ENCODE measurements at places on chromosomes 12 and 14.

- peak; percentile 93 for DNase-seq
Measured at GRCh38 chr12:59452259-59452658, 143.6 kb upstream of the SLC16A7 start.

GRCh38 chr12:19288603-19289244 lies 150.6 kb upstream of the AEBP2 start:
- DNase-seq, result peak; percentile 44

GRCh38 chr12:120886199-120887018 lies 17.7 kb downstream of the SPPL3 start:
- no peak for DNase-seq

DNA sequence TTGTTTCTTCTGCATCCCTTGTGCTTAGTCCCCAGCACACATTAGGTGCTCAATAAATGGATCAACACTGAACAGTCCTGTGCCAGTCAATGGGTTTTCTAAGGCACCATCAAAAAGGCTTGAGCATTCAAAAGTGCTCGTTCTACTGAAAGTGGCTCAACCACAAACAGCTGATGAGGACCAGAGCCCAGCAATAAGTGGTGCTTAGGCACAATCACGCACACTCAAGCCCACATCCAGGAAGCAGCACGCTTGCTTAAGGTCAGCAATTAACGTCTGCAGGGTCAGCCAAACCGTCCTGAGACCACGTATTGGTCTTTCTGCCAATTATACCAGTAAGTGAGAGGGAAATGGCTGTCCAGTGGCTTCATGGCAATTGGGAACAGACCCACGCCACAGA lies 56.5 kb downstream of the PRIMA1 start:
- no peak for DNase-seq

DNA sequence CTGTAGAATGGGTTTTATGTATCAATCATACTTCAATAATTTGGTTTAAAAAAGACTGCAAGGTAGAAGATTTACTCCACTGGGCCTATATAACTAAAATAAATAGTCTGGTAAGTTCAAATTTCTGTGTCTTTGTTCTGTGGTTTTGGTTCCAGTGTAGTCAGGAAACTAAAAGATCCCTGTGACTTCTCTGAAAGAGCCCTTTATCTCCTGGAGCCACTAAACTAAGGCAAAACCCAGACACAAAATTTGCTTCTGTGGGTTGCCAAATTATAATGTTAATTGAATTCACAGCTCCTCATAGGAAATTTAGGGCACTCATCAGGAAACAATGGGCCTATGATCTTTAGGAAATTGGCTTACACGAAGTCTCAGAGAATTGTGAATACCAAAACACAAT lies 1038.4 kb downstream of the GALC start:
- no peak for DNase-seq

GRCh38 chr12:64053117-64053516 lies 169.0 kb downstream of the KICS2 start:
- DNase-seq, result no peak

GRCh38 chr12:110314308-110314707 lies 33.3 kb downstream of the ATP2A2 start:
- DNase-seq, result peak; percentile 87

DNA sequence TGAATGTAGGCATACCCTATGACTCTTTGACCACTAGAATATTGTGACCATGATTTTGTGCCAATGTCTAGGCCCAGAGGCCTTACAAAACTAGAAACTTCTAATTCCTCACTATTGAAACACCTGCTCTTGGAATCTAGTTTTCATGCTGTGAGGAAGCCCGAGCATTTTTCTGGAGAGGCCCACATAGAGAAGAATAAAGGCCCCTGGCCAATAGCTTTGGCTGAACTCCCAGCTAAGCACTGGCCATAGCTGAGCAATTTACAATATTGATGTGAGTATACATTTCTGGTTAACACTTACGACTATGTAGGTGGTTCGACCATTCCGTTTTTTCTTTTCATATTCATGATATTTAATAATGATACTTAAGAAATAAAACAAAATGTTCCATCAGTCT lies 190.3 kb downstream of the KCNH5 start:
- no peak for DNase-seq

- no peak for DNase-seq
Measured at GRCh38 chr12:5507944-5508343, 76.0 kb downstream of the NTF3 start.

- DNase-seq, result peak; percentile 15
Measured at GRCh38 chr12:51217133-51217967, 512 bp downstream of the POU6F1 start.

DNA sequence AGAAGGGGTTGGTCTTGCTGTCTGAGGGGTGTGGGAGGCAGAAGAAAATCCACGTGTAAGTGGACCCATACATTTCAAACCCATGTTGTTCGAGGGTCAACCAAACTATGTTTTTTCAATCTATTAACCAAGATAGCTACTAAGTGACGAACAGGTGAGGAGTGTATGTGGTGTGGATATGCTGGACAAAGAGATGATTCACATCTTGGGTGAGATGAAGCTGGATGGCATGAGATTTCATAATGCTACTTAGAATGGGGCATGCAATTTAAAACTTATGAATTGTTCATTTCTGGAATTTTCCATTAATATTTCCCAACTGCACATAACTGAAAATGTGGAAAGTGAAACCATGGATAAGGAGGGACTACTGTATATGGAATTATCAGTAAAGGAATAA lies 17.9 kb upstream of the KTN1 start:
- DNase-seq, result no peak

GRCh38 chr12:55762646-55763045 lies 19.7 kb downstream of the GDF11 start:
- no peak for DNase-seq

DNA sequence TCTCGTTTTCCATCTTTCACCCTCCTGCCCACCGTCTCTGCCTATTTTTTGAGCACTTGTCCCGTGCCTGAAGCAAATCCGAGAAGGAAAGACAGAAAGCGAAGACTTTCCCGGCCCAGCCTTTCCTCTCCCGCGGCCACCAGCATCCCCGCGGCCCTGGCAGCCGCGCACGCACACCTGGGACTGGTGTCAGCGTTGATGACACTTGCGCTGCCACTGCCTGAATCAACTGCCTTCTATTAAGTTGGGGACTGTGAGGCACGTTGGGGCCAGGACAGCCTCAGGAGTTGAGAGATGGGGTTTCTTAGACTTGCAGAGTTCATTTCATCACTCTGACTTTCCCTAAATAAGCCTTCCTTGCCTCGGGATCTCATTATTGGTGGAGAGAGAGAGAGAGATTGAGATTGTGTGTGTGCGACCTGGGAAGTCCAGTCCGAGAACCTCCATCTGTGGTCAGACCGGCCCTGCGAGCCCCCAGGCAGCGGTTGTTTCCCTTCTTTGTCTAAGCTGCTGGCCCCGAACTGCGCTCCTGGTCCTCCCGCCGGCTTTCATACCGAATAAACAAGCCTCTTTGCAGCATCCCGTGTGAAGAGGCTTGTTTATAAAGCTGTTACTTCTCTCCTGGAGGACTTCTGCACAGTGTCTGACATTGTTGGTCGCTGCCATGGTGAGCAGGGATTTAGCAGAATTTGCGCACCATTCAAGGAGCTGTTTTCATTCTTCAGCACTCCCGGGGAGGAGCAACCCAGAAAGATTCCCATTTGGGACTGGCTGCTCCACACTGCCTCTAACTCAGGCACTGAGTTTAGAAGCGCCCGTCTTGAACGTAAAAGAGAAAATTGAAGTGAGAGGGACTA lies 1.5 kb downstream of the PDZRN4 start:
- DNase-seq, result no peak

DNA sequence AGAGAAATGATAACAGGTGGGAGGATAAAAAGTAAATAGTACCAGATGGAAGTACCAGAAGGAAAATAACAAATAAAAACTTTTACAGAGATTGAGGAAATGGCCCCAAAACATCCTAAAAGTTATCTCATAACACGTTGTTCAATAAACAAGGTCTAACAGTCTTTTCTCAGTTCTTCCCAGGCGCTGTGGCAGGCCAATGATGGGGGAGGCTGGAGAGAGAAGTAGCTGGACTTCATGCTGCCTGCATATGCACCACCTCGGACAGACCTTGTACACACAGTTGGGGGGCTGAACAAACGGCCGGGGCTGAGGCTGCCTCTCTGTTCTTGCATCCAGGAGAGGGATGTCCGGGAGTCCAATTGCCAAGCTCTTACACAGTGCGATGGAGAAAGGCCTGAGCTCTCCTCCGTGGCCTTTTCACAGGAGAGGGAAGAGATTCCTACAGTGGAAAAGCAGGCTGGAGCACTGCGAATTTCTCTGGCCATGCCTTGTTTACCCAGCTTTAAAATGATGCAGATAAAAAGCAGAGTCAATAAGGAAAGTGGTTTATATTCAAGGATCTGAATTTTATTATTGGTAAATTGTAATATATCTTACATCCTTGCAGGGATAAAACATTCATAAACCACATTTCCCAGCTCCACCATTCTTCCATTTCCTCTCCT lies 109.8 kb downstream of the PHLDA1 start:
- no peak for DNase-seq

GRCh38 chr12:82242729-82243128 lies 115.5 kb downstream of the CCDC59 start:
- no peak for DNase-seq

DNA sequence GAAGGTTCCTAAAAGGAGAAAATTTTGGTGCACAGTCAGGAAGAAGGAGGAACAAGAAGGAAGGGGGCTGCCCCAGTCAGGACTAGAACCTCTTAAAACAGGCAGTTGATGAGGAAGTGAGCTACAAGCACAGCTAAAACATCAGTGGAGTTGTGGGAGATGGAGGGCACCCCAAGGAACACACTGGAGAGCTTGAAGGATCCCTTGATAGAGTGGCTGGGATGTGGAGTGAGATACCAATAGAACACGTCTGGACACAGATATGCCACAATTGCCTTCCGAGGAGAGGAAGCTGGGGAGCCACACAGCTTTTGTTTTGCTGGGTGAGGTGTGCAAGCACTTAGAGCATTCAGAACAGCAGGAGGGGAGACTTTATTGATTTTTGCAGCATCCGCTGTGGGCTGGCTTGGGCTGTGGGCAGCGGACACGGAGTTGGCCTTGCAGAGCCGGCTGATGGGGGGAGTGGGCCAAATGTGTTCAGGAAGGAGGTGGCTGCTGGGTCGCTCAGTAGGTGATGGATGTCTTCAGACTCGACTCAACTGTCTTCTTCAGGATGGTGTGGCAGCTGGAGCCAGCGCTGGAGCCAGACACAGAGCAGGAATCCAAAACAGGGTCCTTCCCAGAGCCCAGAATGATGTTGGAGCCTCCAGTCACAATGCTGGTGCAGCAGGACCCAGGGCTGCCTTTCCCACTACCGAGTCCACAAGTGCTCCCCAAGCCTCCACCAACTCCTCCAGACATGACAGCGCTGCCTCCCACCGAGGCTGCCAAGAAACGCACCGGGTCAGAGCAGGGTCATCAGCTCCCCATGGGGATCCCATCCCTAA lies 4.7 kb upstream of the KRT79 start:
- DNase-seq, result no peak

DNA sequence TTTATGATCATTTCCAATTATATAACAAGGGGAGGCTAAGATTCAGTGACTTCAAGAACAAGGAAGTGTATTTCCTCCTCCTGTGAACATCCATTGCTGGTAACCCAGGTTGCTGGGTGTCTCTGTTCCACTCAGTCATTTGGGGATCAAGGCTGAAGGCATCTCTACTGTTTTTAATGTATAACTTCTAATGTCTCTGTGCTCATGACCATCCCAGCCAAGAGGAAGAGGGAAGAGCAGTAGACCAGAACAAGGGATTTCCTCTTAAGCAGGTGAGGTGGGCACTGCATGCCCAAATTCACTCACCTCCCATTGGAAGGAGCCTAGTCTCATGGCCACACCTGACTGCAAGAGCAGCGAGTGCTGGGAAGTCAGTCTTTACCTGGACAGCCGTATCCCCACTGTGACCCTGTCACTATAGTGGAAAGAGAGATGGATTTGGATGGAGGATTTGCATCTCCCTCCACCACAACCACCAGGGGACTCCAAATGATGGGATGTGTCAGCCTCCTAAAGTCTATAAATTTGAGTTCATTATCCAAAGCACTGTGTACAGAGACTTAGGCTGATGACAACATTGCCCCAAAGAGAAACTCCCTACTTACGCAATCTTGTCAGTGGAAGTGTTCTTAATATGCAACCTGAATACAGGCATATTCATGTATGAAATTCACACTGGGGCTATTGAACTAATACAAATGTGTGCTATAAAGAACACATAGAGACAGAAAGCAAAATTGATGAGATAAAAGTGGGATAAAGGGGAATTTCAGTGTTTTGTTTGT lies 368.7 kb downstream of the TMEM132D start:
- DNase-seq, result no peak

DNA sequence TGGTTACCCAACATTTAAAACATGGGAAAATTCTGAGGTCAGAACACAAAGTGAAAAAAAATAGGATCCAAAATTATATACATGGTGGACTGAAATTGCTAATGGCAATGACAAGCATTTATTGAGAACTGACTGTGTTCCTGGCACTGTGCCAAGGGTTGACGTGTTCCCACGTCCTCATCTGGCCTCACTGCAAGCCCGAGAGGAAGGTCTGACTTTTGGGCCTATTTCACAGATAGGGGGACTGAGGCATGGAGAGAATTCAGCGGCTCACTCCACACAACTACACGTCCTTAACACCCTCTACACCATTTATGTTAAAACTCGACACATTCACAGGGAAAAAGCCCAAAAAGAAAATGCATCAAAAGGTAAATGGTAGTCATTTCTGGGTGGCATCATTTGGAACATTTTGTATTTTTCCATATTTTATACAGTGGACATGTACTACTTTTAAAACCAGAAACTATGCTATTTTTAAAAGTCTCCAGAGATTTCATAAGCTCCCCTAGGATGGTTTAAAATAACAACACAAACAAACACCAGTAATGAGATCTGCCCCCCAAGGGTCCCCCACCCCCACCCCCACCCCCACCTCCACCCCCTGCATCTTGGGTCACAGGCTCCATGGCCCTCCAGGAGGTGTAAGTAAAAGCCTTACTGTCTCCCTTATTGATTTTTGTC lies 27.7 kb downstream of the CLMN start:
- peak; percentile 59 for DNase-seq

DNA sequence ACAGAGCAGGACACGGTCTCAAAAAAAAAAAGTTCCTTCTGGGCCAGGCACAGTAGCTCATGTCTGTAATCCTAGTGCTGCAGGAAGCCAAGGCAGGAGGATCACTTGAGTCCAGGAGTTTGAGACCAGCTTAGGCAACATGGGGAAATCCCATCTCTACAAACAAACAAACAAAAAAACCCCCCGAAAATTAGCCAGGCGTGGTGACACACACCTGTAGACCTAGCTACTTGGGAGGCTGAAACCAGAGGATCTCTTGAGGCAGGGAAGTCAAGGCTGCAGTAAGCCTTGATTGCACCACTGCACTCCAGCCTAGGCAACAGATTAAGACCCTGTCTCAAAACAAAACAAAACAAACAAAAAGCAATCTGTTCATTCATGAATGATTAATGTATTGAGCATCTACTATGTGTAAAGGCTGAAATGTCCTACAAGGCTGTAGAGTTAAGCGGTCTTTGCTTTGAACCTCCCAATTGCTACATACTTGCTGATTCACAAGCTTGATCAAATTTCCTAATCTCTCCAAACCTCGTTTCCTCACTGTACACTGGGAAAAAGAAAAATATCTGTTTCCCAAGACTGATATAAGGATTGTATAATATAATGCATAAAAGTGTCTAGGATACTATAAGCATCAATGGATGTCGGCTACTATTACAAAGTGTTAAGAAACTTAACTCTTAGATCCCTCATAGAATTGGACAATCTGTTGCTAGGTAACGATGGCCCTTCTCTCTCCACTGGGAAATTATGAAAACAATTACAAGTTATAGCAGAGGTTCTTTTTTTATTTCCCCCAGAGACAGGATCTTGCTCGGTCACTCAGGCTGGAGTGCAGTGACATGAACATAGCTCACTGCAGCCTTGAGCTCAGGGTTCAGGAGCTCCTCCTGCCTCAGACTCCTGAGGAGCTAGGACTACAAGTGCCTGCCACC lies 7.9 kb upstream of the RILPL2 start:
- peak; percentile 23 for DNase-seq

GRCh38 chr12:28186500-28186899 lies 3.8 kb upstream of the CCDC91 start:
- DNase-seq, result no peak

All from fibroblast of skin of right quadriceps (primary cell).